ENCODE measurements at places on chromosomes 12 and 14.
A peak's percentile ranks its signal among the peaks of the same experiment; 100 is the strongest.

- DNase-seq: no peak
Observed at GRCh38 chr12:5840944-5841343, 104.1 kb downstream of the ANO2 start.

DNA sequence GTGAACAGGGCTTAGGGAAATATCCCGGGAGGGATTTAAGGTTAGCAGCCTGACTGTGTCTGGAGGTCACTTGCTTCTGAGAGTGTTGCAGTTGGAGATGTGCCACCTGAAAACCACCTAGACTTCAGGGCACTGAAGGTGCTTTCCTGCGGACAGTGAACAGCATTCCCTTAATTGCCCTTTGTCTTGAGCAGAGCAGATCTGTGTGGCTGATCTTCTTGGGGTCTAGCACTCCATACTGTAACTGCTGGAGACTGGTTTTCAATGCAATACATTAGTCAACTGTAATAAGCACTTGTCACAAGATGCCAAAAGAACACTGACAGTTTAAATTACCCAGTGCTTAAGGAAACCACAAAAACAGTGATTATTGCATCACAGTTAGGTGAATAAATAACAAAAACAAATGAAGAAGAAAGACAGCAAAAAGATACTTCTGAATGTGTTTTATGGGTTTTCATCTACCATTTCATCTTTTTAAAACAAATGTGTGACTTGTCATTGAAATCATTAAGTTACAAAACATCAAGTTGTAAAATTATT is 111.8 kb downstream of the PRIMA1 start:
- DNase-seq: no peak

DNA sequence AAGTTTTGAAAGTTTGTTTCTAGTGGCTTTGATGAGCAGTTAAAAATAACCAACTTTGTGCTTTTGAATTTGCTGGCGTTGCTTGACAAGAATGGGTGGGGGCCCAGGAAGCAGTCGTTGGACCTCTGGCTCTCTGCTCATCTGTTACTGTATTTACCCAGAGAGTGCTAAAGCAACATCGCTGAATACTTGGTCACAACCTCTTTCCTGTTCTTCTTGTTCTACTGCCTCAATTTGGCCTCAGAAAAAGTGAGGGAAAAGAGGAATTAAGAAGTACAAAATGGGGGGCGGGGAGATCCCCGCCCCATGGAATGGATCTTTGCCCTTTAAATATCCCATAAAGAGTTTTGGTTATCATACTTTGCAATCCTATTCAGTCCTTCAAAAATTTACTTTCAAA is 221.5 kb upstream of the G2E3 start:
- DNase-seq: no peak

- no peak for DNase-seq
Observed at GRCh38 chr12:12776261-12776660, 9.2 kb upstream of the APOLD1 start.

GRCh38 chr14:98958632-98959031 is 313.4 kb downstream of the BCL11B start:
- DNase-seq: no peak

GRCh38 chr12:51647647-51648046 is 56.6 kb downstream of the SCN8A start:
- DNase-seq: no peak

GRCh38 chr14:34072921-34073320 is 122.0 kb upstream of the EGLN3 start:
- no peak for DNase-seq

- DNase-seq: peak; percentile 7
Observed at GRCh38 chr12:109767991-109768900, 54.6 kb downstream of the FAM222A start.

DNA sequence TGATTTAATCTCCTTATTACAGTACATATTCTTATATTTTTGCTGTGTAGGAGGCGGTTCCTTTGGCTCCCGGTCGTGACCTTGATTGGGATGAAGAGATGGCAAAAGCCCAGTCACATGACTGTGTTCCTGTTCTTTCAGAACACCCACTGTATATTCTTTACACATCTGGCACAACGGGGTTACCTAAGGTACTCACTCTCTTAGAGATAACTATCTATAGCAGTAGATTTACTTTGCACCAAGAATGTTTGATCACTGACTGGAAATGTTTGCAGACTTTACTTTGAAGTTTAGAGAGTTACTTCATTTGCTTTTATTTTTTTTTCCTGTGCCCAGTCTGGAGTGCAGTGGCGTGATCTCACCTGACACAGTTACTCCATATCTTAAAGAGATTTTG is 65.2 kb downstream of the ACSS3 start:
- DNase-seq: no peak

GRCh38 chr12:81470923-81471322 is 288.2 kb downstream of the PPFIA2 start:
- no peak for DNase-seq

DNA sequence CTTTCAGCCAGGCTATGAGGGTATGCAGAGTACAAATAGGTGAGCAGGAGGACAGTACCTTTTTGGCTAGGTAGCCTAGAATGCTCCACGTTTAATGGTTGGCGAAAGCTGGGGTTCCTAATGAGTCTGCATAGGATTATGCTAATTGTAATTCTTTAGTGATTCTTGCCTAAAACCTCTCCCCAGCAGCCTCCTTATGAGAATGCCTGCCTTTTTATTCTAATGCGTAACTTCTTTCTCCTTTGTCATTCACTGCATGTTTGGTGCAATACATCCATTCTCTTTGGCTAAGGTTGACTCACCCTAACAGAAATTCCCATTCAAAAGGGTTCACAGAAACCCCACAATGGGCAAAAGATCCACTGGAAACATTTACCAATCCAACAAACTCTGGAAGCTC is 752.2 kb downstream of the FSCB start:
- no peak for DNase-seq

DNA sequence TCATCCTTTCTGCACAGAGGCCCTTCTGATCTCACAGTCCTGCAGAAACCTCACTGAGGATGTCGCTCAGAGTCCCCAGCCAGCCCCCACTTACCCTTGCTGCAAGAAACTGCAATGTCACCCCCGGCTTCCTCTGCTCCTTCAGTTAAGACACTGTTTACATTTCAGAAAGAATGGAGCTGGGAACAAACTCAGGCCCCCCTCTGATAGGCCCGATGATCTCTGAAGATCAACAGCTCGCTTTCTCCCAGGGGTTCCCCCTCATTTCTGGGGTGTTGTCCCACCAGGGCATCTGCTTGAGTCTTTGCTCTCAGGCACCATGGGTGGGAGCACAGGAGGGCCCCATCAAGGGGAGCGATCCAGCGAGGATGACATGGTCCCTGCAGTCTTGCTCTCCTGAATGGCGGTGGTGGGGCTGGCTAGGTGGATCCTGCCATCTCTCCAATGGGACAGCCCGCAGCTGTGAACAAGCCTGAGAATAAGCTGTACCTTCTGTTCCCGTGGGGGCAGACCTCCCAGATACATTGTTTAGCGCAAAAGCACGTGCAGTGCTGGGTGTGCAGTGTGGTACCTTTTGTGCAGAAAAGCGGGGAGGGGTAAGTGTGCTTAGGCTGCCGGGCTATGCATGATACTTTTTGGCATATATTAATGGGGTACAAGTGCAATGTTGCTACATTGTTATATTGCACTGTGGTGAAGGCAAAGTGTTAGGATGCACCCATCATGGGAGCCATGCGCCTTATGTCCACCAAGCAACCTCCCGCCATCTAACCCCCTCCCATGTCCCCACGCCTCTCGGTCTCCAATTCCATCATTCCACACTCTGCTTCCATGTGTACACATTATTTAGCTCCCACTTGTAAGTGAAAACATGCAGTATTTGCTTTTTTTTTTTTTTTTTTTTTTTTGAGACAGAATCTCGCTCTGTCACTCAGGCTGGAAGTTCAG is 6.7 kb upstream of the NCOR2 start:
- no peak for DNase-seq

DNA sequence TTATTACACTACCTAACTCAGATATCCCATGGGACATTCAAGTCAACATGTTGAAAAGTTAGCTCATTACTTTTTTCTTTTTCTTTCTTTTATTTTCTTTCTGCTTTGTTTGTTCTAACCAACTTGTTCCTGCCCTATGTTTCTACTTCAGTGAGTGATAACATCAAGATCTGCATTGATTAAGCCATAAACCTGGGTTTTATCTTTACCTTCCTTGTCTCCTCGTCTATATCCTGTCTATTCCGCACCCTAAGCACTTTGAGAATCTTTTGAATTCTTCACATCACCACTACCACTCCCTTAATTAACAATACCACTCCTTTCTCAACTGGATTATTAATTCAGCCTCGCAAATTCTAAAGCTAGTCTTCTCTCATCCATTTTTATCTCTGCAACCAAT is 81.9 kb upstream of the AVPR1A start:
- no peak for DNase-seq

- DNase-seq: no peak
Observed at GRCh38 chr12:94429191-94429590, 30.5 kb downstream of the CEP83 start.

DNA sequence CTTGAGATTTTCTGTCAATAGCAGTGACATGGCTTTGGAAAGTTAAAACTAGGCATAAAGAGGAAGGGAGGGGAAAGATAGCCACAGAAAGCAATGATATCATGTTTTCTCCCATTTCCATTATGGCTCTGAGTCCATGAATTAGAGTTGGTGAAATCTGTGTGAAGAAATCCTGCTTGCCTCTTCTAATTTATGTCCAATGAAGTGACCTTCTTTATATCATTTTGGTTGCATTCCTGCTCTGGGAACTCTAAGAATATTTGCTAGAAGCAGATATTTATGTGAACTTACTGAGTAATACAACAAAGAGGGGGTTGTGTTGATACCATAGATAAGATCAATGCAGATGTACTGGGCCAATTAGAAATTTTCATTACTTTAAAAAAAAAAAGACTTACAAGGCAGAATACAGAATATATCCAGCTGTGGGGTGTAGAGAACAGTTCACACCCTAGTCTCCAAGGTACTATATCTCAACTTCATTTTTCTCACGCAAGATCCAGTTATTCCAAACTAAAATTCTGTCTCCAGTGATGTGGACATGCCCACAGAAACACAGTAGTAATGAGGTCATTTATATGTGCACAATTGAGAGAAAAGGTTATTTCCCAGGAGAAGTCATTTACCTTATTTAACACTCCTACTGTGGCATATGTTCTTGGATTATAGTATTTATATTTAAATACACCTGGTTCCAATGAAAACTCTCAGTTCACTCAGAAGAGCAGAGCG is 51.5 kb upstream of the KCNJ8 start:
- no peak for DNase-seq

DNA sequence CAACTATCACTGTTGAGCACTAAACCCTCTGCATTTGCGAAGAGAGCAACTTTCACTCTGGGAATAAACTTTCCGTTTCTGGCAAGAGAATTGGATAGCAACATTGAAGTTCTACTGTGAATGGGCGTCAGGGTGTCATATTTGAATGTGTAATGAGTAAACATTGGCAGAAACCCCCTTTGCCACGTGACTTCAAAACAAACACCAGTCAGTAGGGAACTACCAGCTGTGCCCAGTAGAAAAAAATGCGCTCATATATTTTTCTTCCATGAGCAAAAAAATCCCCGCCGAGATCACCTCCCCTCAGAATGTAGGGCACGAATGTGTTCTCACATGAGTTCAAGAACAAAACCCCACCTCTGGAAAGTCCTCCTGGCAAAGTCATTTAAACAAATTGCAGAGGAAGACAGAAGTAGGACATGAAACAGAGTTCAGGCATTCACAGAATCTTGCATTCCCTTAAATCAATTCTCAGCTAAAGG is 80.6 kb downstream of the BTG1 start:
- no peak for DNase-seq

DNA sequence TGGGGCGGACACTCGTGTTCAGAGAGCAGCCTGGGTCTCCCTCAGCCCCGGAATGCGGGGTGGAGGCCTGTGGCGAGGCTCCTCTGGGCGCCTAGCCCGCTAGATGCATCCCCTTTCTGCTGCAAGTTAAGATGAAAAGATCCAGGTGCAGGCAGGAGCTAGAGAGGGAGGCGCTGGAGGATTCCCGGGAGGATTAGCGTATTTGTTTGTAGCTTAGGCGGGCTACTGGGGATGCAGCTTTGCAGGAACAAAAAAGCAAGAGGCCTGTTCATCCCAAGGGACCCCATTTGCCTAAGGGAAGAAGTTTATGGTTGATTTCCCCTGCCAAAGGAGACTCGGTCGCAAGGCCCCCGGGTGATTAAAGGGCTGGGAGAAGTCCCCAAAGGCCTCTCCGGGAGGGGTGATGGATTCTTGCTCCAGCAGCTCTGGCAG is 824 bp downstream of the CCDC177 start:
- no peak for DNase-seq

- DNase-seq: no peak
Observed at GRCh38 chr14:104697892-104698583, 8.6 kb downstream of the INF2 start.

- DNase-seq: no peak
Observed at GRCh38 chr12:53443955-53444354, 2.4 kb downstream of the PRR13 start.

GRCh38 chr12:108594-108993 is 42.0 kb downstream of the IQSEC3 start:
- DNase-seq: no peak

DNA sequence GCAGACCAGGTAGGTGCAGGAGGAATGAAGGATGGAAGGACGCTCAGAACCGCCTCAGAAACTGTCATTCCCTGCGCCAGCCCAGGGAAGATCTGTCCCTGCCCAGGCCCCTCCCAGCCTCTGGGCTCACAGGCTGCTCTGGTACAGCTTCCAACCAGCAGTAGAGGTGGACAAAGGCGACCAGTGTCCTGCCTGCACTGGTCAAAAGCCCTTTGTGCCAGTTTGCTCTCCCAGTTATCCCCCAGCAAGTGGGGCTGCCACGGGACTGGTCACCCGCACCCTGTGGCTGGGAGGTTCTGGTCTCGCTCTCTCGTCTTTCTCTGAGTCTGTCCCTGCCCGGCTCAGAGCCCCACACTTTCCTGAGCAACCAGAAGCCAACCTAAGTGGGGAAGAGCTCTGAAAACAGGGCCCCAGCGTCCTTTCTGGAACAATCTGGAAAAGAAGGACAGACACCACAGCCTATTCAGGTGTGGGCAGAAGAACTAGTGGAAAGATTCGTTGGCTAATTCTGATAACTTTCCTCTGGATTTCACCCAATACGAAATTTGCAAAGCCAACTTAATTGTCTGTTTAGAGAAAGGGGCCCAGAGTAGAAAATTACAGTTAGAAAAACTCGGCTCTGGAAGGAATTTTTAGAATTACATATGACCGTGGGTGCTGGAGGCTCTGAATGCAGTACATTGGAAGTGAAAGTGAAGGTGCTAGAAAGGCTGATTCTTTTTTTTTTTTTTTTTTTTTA is 21.7 kb downstream of the SNRNP35 start:
- DNase-seq: no peak

DNA sequence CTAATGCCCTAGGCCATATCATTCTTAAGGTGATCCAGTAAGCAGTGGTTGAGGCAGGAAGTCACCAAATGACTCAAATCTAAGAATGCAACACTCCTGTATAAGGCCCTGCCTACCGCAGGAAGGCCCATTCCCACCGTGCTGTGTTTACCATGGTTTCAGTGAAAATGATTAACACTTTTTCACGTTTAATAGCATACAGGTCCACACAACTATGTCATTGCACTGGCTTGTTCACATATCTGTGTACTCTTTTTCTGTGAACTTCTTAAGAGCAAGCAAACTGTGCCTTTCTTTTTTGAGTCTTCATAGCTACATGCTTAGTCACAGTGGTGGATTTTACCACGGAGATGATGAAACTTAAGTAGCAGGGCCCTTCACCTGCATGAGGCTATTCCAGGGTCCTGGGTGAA is 214.9 kb downstream of the CNTN1 start:
- DNase-seq: no peak

All from cerebellar nuclear complex (tissue), 1 donor.